Smooth muscle cell of the pulmonary artery (primary cell): ENCODE measurements at places on chromosomes 1 and 21. TPM values are rescaled to one million over a fixed set of nuclear protein-coding genes. Genes with fewer than 3 reads are reported as not detected.

The SLAMF9 gene
- total RNA-seq: 0.26 and 0.59 TPM in 2 replicates

The CDC42BPA gene
- total RNA-seq: 47.7 and 62.3 TPM in 2 replicates

The ADIPOR1 gene
- 134 and 155 TPM in 2 replicates for total RNA-seq

The SERTAD4 gene
- 13.6 and 22.2 TPM in 2 replicates for total RNA-seq

The MUL1 gene
- 28.2 and 29.8 TPM in 2 replicates for total RNA-seq

The KIF2C gene
- total RNA-seq: 3.2 and 9.3 TPM in 2 replicates

The SPATA45 gene
- not detected in 2 replicates for total RNA-seq

The SAMD11 gene
- total RNA-seq: 1.9 and 19.5 TPM in 2 replicates

The TSPEAR gene
- total RNA-seq: not detected in 2 replicates

The S100A7A gene
- total RNA-seq: not detected in 2 replicates
